ENCODE measurements at places on chromosomes 5 and 9.

- DNase-seq: no peak
Measured at GRCh38 chr5:146919304-146919703, 40.7 kb upstream of the PPP2R2B start.

DNA sequence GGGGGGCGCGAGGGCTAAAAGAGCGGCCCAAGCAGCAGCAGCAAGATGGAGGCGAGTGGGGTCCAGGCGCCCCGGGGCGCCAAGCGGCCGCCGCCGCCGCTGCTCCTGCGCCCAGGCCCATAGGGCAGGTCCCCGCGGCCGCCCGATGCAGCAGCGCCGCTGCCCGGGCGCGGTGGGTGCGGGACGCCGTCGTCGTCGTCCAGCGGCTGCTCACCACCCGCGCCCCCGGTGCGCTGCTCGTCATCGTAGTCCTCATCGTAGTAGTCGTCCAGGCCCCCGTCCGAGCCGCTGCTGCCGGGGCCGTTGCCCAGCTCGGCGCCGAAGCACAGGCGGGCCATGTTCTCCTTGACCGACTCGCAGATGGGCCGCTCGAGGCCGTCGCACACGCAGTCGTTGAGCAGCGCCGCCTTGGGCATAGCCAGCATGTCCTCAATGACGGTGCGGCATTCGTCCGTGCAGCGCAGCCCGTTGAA is 1.5 kb downstream of the GAS1 start:
- DNase-seq: no peak

DNA sequence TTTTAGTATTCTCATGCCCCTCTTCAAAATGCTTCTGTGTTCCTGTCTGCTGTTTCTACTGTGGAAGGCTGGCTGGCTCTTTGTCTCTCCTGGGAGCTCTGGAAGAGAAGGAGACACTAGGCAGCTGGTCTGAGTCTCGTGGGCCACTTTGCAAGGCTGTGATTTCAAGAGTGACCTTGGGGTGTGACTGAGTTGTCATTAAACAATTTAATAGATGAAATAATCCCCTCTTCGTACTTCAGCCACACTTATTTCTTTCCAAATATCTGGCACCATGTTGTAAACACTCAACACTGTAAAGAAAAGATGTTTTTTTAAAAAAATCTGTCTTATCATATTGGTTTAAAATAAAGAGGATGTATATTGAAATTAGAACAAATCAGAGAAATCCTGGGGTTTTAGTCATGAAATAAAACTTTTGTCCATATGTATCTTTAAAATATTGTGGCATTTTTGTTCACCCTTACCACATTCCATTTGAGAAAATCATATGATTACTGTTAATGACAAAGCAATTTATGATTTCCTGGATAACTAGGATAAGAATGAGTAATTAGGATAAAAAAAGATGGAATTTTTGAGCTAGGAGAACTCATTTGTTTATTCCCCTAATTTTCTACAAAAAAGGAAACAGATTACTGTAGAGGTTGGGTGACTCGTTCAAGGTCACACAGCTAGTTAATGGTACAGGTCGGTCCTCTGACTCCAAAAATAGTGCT is 200.8 kb downstream of the MAT2B start:
- DNase-seq: no peak

- DNase-seq: peak; percentile 87
Measured at GRCh38 chr9:74773886-74774479, 113.7 kb downstream of the TRPM6 start.

GRCh38 chr9:19173598-19174125 is 46.4 kb upstream of the PLIN2 start:
- DNase-seq: no peak

DNA sequence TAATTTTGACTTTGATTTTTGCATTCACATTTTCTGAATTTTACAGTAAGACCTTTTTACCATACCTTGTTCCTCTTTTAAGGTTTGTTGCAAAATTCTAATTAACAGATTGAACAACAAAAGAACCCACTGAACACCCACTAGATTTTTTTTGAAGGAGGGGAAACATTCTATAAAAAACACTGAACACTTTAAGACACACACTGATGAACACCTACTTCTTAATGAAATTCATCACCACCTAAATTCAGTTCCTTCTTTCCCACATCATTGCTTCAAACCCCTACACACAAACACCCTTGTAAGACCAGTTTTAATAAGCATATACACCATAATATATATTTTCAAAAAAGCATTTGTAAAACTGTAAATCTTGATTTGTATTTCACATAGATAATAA is 559.0 kb upstream of the MEF2C start:
- no peak for DNase-seq

DNA sequence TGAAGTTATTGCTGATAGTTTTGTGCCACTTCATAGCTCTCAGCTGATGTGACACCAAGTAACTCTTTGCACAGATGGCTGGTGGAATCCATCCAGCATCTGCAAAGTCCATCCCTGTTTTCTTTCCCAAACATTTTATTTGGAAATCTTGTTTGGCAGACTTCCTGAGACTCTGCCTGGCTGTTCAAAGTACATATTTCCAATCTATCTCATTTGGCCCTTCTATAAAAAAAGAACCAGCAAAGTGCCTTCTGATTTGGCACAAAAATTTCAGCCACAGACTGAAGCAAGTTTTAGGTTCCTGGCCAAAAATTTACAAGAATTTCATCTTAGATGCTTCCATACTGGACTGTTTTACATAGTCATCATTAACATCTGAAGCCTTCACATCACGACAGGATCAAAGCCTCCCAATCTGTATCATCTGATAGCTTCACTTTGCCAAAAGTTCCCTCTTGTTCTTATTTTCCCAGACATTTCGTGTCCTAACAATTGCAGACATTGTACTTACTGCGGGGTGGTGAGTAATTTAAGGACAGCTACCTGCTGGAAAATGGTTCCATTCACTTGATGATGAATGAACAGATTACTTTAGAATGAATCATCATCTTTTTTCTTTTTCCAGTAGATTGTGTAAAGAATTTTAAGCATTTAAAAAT is 377.3 kb downstream of the KIAA0825 start:
- DNase-seq: no peak

DNA sequence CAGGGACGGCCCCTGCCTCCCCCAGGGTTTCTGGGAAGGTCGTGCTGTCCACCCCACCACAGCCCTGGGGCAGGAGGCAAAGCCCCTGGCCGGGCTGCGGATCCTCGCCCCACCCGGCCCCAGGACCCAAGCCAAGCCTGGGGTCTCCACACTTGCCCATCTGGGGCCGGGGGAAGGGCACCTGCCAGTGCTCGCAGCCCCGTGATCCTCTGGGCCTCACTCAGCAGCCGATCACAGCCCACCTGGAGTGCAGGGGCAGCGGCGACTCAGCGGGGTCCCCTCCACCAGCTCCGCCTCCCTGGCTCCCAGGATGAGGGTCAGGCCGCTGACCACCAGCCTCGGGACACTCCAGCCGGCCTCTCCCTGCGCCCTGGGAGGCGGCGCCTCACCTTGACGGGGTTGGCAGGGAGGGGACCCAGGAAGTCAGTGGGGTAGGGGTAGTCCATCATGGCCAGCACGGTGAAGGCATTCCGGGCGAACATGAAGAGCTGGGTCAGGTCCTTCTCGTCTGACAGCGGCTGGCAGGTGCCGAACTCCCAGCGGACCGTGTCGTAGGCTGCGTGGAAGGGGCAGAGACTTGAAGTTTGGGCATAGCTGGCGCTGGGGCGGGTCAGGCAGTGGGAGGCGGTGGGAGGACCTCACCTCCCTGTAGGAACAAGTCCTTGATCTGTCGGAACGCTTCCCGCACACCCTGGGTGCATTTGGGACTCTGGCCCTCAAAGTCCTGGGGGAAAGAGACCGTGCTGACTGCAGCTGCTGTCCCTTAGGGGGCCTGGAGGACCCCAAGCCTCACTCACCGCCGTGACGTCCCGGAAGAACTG is 1.8 kb downstream of the DPP7 start:
- DNase-seq: no peak
